Psoas muscle (tissue), 8 donors: ENCODE measurements at places on chromosomes 4 and X. TPM values are rescaled to one million over a fixed set of nuclear protein-coding genes. Genes with fewer than 3 reads are reported as not detected.

Gene CFP
- 1.6 TPM for polyA plus RNA-seq

Gene ITIH6
- polyA plus RNA-seq: not detected

Gene PARM1
- 3.6 TPM for polyA plus RNA-seq

Gene CFI
- polyA plus RNA-seq: 2.9 TPM

Gene RLIM
- 13.9 TPM for polyA plus RNA-seq

Gene SLC16A2
- 1.3 TPM for polyA plus RNA-seq

Gene GAGE12H
- polyA plus RNA-seq: not detected

Gene ITGB1BP2
- 26.8 TPM for polyA plus RNA-seq

Gene STK26
- polyA plus RNA-seq: 0.44 TPM

Gene PRDM5
- 0.96 TPM for polyA plus RNA-seq

Gene SMIM10
- 2.6 TPM for polyA plus RNA-seq

Gene PCDH10
- polyA plus RNA-seq: 0.01 TPM

Gene GALNTL6
- not detected for polyA plus RNA-seq

Gene PAGE5
- polyA plus RNA-seq: not detected

Gene LYAR
- polyA plus RNA-seq: 38.7 TPM

Gene MID1
- polyA plus RNA-seq: 0.61 TPM

Gene SLC49A3
- polyA plus RNA-seq: 1.9 TPM

Gene IL21
- polyA plus RNA-seq: 0.04 TPM

Gene MAGEA1
- not detected for polyA plus RNA-seq

Gene ARHGAP36
- 0.17 TPM for polyA plus RNA-seq

Gene ELOVL6
- polyA plus RNA-seq: 0.35 TPM
